ENCODE measurements at places on chromosomes 1 and 21.

GRCh38 chr1:109782514-109782913 is 18.8 kb upstream of the EPS8L3 start:
- DNase-seq = no peak

DNA sequence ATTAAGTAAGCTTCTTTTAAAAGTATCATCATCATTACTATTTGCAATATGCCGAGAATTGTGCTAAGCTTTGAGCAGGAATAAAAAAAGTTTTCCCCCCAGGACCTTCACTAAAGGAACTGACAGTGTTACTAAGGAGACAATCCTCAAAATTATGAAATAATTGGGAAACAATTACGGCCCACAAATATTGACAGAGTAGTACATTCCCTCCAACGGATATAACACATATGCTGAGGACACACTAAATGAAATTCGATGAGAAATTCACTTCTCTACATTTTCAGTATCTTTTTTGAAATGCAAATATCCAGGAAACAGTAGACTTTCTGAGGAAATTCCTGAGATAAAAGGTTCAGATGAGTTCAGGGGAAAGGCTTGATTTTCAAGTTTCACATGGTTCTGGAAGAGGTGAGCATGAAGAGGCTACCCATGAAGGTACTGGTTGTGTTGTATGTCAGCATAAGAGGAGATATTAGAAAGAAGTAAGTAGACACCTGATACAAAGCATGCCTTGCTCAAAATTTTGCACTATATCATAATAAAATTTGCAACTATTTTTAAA is 171.2 kb upstream of the NR5A2 start:
- DNase-seq = no peak

- no peak for DNase-seq
Observed at GRCh38 chr21:42624095-42624790, 29.2 kb upstream of the PDE9A start.

GRCh38 chr21:40863839-40864238 is 16.9 kb upstream of the DSCAM start:
- DNase-seq = no peak

GRCh38 chr21:33122507-33122906 is 52.6 kb downstream of the OLIG1 start:
- no peak for DNase-seq

Measured in NCI-H345 (cell line).